Chondrocyte (in vitro differentiated cells): ENCODE measurements at places on chromosomes 11 and 22.
A peak's percentile ranks its signal among the peaks of the same experiment; 100 is the strongest.

DNA sequence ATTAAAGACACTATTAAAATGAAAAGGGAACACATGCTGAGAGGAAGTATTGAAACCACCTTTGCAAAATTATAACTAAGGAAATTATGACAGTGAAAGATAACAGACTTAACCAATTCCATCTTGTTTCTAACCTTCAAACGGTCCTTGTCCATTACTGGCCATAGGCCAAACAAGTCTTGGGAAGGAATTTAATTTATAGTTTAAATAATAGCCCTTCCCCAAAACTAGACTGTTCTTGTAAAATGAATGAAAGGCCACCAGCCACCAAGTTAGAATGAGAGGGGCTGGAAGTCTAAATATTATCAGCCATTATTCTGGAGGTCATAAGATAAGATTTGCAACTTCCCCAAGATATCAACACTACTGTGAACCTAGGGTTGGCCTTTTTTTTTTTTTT, 1.8 kb upstream of the TALDO1 start:
- no peak for DNase-seq

- no peak for DNase-seq
Observed at GRCh38 chr11:65610404-65610803, 3.6 kb downstream of the MAP3K11 start.

DNA sequence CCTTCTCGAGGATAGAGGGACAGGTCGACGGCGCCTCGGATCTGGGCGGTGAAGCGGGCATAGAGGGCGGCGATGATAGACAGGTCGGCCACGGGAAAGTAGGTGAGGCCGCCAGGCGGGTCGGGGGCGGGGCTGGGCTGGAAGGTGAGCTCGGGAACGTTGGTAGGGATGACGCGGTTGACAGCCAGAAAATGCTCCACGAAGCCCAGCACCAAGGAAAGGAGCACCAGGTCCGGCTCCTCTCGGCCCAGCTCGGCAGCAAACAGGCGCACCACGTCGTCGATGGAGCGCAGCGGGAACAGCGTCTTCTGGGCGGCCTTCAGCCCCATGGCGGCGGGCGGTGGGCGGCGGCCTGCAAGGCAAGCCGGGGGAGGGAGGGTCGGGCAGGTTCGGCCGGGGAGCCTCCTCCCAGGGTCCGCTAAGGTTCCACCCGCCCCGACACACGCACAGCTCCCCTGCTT, 540 bp downstream of the MEN1 start:
- no peak for DNase-seq

GRCh38 chr11:1592628-1593027, 5.5 kb downstream of the KRTAP5-2 start:
- DNase-seq, result no peak

GRCh38 chr11:64230171-64230984, at the start of gene DNAJC4:
DNAJC4 (plus strand) TSS chr11:64230548; CDS start chr11:64230855, 307 bp downstream.
- no peak for DNase-seq

GRCh38 chr22:43707648-43708047, 104.5 kb downstream of the EFCAB6 start:
- DNase-seq, result no peak

- no peak for DNase-seq
Observed at GRCh38 chr11:12258451-12258850, 118.9 kb upstream of the PARVA start.

GRCh38 chr11:44623731-44624491, 58.4 kb downstream of the CD82 start:
- peak; percentile 64 for DNase-seq

GRCh38 chr11:8338138-8338537, 74.5 kb upstream of the LMO1 start:
- no peak for DNase-seq

DNA sequence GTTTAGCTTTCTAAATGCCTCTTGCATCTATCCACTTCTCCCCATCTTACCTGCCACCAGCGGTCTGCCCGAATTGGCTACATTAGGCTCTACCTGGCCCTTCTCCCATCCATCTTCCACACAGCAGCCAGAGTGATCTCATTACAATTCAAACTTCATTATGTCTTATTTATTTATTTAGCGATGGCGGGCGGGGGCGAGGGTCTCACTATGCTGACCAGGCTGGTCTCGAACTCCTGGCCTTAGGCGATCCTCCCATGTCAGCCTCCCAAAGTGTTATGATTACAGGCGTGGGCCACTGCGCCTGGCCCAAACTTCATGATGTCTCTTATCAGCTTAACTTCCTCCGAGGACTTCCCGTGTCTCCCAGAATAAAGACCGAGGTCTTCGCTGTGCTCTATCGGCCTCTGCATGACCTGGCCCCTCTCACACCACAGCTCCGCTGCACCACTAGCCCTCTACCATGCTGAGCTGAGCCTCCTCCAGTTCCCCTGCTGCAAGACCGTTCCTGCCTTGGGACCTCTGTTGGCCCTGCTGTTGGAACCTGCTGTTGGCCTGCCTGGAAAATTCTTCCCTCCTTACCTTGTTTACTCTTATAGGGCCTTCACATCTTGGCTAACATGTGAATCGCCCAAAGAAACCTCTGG, 870 bp upstream of the CTTN start:
- DNase-seq, result no peak

DNA sequence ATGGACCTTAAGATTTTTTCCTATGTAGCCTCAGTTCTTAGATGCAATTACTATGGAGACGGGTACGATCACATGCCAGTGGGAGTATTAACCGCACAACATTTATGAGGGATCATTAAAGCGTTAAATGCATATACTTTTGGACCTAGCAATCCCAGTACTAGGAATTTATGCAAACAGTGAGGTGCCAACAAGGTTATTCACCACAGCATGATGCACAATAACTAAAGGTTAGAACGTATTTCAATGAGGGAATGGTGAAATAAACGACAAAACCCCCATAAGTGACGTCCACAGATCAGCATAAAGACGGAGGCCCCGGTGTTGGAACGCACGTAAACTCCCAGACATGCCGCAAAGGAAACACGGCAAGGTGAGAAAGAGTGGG, 539 bp downstream of the SIRT3 start:
- DNase-seq, result no peak

GRCh38 chr11:75369560-75370255, 18.2 kb upstream of the ARRB1 start:
- DNase-seq, result no peak

DNA sequence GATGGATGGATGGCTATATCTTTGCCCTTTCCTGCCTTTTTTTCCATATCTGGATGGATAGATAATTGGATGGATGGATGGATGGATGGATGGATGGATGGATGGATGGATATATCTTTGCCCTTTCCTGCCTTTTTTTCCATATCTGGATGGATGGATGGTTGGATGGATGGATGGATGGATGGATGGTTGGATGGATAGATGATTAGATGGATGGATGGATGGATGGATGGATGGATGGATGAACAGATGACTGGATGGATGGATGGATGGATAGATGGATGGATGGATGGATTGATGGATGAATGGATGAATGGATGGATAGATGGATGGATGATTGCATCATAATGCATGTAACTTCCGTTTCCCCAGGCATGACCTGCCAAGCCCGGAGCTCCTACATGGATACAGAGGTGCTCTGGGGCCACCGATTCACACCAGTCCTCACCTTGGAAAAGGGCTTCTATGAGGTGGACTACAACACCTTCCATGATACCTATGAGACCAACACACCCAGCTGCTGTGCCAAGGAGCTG, 24.9 kb downstream of the KCNJ5 start:
- no peak for DNase-seq

GRCh38 chr11:43404836-43405479, 46.2 kb downstream of the TTC17 start:
- DNase-seq, result no peak

GRCh38 chr11:57103899-57104605, 77.7 kb upstream of the LRRC55 start:
- no peak for DNase-seq

GRCh38 chr11:3926458-3927095, 71.1 kb downstream of the STIM1 start:
- DNase-seq, result no peak

DNA sequence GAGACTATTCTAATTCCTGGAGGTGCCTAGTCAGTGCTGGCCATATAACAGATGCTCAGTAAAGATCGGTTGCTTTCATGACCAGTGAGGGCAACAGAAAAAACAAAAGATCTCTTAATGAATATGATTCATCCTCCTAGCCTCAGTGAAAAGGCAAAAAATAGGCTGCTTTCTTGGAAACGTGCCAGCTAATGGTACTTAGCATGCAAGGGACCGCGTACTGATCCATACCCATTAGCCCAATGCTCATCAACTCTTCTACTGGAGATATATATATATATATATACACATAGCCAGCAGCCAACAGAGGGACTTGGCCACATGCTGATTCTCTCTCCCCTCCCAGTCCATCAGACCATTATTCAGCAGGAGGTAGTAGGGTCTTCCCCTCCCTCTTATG, 320.4 kb downstream of the KIRREL3 start:
- DNase-seq, result no peak

DNA sequence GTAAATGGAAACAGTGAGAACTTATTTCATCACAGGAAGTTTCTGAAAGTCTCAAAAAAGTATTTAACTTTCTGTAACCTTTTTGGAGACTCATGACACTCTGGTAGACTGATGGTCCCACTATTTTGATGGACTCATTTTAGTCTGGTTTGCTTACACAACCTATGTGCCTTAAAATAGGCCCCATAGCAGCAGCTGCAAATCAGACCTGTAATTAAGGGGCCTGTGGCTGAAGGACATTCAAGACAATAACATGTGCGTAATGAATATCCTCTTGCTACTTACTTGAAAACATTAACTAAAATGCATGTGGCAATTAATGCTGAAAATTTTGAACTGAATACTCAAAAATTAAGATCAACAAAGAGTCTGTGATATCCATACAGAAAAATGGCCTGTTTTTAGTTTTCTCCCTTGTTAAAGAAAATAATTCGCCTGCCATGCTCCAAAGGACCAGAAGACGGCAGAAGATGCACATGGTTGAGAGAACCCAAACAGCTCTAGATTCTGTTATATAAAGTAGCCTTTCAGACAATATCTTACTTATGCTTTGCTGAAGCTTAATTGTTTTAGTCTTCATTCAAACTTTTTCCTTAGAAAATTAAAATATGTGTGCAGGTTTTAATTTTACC, 568.5 kb downstream of the KCNA4 start:
- no peak for DNase-seq

GRCh38 chr11:134504146-134504905, 92.3 kb upstream of the B3GAT1 start:
- peak; percentile 61 for DNase-seq

- no peak for DNase-seq
Observed at GRCh38 chr11:3803726-3804495, 4.4 kb upstream of the PGAP2 start.

- peak; percentile 87 for DNase-seq
Observed at GRCh38 chr11:18721561-18722292, 4.3 kb downstream of the IGSF22 start.

DNA sequence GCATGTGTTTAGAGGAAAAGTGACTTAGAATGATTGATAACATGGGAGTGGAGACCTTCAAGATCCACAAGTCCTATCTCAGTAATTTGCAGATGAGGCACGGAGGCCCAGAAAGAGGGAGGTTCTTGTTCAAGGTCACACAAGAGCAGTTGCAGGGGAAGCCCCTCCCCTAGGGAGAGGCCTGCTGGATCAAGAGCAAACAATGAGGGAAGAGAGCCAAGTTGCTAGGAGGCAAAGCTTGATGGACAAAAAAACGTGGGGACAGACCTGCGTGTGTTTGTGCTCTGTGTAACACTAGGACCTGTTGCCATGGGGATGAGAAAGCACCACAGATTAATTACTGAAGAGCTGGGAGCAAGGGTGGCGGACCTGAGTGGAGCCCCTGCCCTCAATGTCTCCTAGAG, 6.4 kb upstream of the MFRP start:
- peak; percentile 15 for DNase-seq

DNA sequence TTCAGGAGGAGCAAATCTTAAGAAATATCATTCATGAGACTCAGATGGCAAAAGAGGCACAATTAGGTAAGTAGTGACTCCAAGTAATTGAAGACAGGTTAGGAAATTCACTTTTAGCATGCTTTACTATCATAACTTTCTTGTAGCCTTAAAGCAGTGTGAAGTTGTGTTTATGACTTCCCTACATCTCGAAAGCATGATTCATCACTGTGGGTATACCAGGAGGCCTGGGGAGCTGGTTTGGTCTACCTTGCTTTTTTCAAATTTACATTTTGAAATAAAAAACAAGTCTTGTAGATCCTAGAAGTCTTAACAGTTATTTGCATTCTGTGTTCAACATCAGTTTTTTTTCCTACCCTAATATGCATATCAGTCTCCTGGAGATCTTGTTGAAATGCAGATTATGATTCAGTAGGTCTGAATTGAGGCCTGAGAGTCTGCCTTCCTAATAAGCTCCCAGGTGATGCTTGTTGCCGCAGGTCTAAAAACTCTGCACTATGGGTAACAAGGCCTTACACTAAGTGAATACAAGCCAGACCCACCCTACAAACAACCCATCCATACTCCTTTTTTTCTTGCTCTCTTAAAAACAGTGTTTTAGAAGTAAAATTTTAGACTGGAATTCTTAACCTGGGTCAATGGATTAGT, 41.4 kb downstream of the TTC17 start:
- no peak for DNase-seq

DNA sequence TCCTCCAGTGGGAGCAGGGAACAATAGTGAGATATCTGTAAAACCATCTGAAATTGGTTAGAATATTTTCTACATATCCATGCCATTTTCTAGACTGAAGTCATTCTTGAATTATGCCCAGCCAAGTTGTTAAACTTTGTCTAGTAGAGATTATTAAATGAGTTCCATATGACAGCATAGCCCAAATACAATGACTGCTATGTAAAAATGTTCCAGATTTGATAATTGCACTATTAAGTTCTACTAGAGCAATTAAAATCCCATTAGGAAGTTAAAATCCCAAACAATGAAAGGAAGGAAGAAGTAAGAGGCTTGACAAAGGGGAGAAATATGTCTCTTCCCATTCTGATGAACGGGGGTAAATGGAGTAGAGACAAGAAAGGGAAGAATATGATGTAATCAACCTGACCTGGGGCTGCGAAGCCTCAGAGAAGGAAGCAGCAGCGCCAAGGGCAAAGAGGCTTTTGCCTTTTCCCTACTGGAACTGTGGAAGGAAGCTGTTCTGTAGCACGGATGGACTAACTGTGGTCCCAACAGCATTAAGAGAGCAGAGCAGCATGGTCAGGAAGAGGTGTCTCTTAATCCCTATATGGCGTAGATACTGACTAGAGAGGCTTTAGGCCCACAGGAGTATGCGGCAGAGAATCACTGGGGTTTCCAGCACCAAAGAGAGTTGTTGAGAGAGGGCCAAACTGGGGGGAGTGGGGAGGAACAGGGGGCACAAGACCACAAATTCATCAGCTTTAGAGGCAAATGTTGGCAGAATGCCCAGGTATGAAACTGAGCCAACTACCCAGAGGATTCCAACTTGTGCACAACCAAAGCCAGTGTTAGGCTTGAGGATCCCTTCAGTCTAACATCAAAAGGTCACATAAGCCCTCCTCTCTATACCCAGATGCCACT, 26.7 kb downstream of the RRP8 start:
- no peak for DNase-seq

DNA sequence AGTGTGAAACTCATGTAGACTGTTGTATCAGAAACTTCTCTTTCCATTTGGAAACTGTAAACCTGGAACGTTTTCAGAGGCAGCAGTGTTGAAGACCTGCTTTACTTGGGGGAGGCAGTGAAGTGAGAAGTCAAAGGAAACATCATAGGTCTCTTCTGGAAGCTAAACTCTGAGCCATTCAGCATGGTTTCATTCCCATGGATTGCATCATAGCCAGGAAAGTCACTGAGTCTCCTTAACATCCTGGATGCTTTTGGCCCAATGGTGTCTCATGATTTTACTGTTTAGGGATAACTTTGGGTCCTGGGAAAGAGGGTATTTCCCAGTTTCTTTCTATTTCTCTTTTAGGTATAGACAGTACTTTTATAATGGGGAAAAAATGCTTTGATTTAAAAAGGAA, 153.2 kb upstream of the E2F8 start:
- no peak for DNase-seq

- no peak for DNase-seq
Observed at GRCh38 chr11:104165014-104165413, 1.1 kb upstream of the PDGFD start.
